BJ (cell line): ENCODE measurements at places on chromosomes 2 and 18.

DNA sequence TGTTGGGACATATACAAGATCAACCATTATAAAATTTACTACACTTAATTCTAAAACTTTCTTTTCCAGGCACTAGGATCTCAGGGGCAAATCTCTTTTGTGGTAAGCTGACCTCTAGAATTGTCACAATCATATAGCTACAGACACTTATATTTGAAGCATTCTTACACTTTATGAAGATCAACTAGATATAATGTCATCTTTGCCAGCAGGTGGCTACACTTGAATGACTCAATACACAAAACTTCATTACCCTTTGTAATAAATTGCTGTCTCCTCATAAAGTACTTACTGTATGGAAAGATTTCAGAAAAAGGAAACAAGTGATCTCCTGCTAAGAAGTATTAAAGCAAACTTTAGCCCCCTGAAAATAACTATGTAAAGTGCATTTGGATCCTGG, 77.8 kb downstream of the RDH14 start:
- no peak for DNase-seq

DNA sequence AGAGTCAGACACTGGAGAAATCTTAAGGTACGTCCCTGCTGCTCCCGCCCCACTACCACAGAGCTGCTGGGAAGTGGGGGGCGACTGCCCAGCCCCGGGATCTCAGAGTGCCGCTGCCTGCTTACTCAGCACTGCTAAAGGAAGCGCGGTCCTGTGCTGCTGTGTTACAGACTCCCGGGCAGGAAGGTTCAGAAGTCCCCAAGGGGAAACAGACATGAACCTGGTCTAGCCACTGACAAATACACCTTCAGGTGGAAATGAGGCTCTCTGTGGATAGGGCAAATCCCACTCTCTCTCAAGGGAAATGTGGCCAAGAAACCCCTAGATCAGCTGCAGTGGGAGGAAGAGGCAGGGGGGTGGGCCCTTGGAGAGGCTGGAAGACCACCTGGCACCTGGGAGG, 13.7 kb downstream of the MTERF4 start:
- DNase-seq: no peak

DNA sequence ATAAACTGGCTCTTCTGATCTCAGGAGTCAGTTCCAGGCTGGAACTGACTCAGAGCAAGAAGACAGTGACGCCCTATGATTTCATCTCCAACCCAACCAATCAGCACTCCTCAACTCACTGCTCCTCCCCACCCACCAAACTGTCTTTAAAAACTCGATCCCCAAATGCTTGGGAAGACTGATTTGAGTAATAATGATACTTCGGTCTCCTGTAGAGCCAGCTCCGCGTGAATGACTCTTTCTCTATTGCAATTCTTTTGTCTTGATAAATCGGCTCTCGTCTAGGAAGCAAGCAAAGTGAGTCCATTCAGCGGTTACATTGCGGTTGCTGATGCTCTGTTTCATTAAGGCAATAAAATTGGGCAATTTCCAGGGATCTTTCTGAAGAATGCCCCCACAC, 1025.3 kb upstream of the CNTNAP5 start:
- DNase-seq: no peak

- no peak for DNase-seq
Observed at GRCh38 chr18:30106356-30106755, 936.2 kb downstream of the DSC3 start.

- no peak for DNase-seq
Observed at GRCh38 chr2:26649322-26649721, 8.2 kb upstream of the CIB4 start.

DNA sequence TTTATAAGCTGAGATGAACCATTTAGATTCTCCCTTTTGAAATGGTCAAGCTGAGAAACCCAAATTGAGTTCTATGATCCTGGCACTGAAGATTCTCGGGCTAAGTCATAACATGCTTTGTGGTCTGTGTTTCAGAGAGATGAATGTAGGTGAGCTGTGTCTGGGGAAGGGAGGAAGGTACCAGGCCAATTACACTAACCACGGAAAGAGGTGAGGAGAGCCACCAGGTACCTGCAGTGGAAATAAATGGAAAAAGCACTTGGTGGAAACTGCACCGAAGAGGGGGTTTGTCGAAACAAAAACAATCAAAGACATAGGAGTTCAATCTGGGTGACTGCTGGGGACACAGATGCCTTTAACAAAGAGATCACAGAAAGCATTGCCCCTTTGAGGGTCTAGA, 963 bp upstream of the MRPL44 start:
- no peak for DNase-seq

DNA sequence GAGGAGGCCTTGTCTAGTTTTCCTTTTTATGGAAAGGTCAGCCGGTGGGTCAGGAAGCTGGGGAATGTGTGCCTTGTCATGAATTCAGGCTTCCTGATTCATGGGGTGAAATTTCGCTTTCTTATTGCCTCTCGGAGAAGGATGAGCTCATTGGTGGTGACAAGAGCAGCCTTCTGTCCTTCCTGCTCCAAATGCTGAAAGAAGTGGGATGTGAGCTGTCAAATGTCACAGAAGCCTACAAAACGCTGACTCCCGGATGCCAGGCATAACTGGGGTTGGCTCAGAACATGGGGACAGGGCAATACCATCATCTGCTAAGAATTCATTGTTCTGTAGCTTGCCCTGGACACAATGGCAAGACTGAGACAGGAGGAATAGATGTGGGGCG, 55.8 kb upstream of the FAM136A start:
- DNase-seq: peak; percentile 22

DNA sequence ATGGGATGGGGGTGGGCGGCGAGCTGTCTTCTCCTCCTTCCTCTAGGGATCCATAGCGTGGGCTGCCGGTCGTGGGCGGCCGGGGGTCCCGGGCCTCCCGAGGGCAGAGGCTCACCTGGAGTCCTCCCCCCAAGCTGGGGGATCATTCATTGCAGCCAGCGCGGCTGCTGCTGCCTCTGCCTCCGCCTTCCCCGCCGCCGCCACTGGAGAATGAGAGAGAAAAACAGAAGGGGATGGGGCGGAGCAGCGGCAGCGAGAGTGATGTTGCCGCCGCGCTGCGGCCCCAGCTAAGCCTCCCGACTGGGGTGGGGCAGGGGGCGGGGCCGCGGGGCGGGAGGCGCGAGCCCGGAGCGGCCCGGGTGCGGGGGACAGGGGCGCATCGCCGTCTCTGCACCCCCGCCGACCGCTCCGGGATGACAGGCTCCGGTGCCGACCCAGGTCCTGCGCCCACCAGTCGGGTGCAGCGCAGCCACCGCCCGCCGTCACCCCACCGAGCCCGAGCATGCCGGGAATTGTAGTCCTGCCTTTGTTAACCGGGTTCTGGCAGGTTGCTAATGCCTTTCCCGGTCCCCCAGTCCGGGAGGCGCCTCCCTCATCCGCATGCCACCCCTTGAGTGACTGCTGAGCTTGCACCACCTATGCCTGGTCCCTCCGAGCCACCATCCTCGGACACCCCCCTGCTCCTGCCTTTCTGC, at the start of gene KIF3C:
KIF3C (minus strand) TSS at position 225 of the 695 bp plus-strand sequence. CDS start 580 bp downstream, outside the sequence.
- DNase-seq: no peak

- no peak for DNase-seq
Observed at GRCh38 chr18:10030816-10031541, 117.2 kb downstream of the VAPA start.

GRCh38 chr2:241759067-241759807, 17.4 kb upstream of the GAL3ST2 start:
- DNase-seq: no peak

DNA sequence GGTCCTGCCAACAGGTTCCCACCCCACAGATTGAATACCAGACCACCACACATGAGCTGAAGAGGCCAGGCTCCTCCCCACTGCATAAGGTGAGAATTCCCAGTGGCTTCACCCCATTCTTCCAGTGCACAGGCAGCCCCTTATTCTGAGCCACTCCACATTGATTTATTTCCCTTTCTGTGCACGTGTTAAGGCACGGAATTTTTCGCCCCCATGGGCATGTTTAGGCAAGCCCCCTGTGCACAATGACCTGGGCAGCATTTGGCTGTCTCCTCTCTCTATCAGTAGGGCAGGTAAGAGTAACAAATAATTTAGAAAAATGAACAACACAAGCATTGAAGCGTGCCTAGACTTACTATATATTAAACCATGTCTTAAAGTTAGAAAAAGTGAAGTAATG, 15.2 kb upstream of the CHAC2 start:
- no peak for DNase-seq

GRCh38 chr18:69795791-69796190, 151.9 kb downstream of the CD226 start:
- peak; percentile 9 for DNase-seq

GRCh38 chr2:202337151-202337550, 39.0 kb upstream of the BMPR2 start:
- DNase-seq: no peak

GRCh38 chr2:5365871-5366461, 326.2 kb upstream of the SOX11 start:
- DNase-seq: no peak

DNA sequence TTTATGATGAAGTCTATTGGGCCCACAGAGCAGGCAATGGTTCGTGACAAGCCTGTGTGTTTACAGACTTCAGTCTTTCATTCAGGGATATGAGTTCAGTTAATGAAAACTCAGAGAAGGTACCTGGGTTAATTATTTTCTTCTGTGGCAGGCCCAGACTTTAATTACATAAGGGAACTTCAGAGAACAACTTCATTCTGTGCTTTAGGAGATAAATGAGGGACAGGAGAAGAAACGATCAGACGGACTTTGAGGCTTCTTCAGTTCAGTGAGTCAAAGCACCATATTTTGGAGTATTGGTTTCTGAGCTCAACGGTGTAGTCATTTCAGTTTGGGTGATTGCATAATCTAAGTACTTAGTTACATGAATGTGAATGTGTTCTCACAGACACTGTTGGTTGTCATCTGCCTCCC, 203.0 kb upstream of the KCNJ3 start:
- no peak for DNase-seq

GRCh38 chr2:240320204-240320993, 115.1 kb upstream of the GPC1 start:
- DNase-seq: peak; percentile 76

GRCh38 chr2:75603477-75603876, 42.7 kb upstream of the EVA1A start:
- DNase-seq: no peak

DNA sequence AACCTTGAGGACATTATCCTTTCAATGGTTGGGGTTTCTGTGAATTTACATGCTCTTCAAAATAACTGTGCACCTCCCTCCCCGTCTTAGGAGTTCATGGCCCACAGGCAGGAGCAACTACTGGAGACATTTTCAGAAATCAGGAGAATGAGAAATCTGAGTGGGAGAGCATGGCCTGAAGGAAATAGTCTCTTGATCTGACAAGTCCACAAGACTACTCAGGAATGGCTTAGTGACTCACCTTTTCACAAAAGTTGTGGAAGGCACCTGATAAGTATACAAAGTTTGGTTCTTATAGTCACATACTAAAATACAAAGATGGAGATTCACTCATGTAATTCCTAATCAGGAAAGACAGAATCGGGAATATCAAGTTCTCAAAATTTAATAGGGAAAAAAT, 83.6 kb upstream of the NCKAP5 start:
- no peak for DNase-seq

DNA sequence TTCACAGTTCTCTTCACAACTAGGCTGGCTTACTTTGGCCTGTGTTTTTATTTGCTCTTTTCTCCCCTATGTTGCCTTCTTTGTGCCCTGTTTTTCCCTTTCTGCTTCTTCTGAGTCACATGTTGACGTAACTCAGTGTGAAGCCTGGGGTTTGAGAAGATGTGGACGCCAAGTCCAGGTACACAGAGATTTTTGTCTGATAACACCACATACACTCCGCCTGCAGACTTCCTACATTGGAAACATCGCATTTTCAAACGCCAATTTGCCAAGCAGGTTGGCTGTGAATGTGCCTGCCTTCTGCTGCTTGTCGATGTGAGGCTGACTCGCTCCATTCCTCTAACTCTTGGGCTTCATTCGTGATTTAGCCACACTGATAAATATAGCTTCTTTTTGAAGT, 62.6 kb upstream of the FN1 start:
- DNase-seq: no peak

DNA sequence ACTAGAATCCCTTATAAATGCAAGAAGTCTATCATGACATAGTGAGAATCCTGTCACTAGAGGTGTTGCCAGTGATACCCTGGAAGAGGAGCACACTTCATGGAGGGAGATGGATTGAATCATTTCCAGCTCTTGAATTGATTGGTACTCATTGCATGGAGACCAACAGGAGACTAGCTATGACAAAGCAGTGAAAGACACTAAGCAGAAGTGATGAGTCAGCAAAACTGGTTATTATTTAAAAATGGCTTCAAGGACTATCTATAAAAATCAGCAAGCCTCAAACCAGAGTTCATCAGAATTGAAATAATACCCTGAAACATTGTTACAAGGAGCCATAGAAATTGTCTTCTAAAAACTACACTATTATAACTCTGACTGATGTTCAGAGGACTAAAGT, 200.3 kb downstream of the PDE11A start:
- DNase-seq: no peak

- no peak for DNase-seq
Observed at GRCh38 chr2:170878066-170878465, 51.0 kb upstream of the GORASP2 start.

DNA sequence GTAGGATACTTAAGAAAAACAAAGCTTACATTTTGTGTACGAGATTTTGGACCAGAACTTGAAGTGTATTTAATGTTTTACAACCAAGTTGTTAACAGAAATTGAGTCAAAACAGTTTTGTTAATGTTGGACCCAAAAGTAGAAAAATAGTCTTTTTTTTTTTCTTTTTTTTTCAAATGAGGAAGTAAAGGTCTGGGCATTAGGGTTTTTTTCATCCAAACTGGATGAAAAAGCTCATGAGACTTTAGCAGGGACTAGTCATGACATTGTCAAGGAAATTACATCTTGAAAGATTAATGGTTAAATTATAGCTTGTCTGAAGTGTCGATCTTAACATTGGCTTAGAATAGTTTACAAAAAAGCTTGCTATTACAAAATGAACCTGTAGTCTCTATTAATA, 32.3 kb downstream of the CCNT2 start:
- no peak for DNase-seq

DNA sequence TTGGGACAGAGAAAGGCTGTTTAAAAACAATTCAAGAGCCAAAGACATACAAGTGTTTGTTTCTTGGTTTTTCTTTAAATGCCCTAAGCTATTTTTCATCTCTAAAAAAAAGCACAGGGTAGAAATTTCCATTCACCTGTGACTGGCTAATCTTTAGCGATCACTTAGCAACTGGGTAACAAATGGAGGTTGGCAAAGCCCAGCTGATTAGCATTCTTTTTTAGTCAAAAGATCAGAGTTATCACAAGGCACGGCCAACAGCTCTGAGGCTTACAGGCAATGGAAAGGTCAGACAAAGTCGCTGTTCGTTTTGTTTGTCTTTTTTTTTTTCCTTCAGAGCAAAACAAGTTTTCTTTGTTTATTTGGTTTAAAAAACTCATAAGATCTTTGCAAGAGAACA, 29.0 kb upstream of the TTR start:
- no peak for DNase-seq

DNA sequence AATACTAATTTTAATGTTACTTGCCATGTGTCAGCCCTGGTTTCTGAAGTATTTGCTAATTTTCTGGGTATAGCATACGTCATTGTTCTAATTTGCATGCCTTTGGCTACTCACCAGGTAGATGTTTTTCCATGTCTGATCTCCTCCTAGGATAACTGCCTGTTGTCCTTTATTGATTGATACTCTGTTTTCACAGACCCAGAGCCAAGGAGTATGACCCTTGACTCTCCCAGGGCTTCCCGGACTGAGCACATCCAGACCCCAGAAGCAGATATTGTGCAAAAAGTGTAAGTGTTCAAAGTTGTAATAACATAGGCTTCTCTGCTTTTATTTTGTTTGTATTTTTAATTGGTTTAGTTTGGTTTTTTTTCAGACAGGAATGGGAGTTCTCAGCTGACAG, 53.8 kb downstream of the SUMO1 start:
- DNase-seq: no peak

- DNase-seq: no peak
Observed at GRCh38 chr2:207354462-207354861, 175.3 kb upstream of the CREB1 start.
